ENCODE measurements at places on chromosomes 7 and 10.
A peak's percentile ranks its signal among the peaks of the same experiment; 100 is the strongest.

GRCh38 chr7:93051660-93052059 lies 66.1 kb downstream of the SAMD9 start:
- DNase-seq: no peak

- DNase-seq: no peak
Observed at GRCh38 chr7:404812-405488, 114.7 kb downstream of the PDGFA start.

DNA sequence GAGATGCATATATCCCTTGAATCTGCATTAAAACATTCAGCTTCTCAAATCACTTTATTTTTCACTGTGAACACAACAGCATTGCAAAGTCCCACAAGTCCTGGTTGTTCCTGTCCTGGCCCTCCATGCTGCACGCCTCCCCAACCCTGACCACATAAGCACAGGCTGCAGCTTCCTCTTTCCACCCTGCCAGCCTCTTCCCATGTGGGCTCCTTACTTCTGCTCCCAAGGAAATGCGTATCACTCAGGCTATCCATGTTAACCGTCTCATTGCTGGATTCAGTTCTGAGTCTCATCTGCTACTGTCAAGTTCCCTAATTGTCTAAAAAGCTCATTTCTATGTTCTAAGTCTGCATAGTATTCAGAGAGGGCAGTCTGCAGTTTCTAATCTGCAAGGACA lies 89.7 kb upstream of the ZPBP start:
- no peak for DNase-seq

DNA sequence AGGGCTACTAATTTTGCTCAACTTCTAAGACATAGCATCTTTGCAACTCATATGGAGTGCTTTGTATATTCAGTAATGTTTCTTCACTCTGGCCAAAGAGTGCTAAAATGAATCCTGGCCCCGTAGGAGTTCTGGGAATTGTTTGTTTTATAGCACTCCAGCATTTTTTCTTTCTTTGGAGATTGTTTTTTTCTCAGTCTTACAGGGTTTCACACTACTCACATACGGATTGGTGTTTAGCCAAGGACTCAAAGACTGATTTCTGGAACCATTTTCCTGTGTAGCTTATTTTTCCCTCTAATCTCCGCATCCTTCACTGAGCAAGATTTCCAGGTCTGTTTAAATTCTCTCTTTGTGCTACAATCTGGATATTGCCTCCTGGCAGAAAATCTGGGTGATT lies 6.4 kb downstream of the TAS2R41 start:
- no peak for DNase-seq

- DNase-seq: no peak
Observed at GRCh38 chr7:105268511-105269392, 120.0 kb downstream of the SRPK2 start.

DNA sequence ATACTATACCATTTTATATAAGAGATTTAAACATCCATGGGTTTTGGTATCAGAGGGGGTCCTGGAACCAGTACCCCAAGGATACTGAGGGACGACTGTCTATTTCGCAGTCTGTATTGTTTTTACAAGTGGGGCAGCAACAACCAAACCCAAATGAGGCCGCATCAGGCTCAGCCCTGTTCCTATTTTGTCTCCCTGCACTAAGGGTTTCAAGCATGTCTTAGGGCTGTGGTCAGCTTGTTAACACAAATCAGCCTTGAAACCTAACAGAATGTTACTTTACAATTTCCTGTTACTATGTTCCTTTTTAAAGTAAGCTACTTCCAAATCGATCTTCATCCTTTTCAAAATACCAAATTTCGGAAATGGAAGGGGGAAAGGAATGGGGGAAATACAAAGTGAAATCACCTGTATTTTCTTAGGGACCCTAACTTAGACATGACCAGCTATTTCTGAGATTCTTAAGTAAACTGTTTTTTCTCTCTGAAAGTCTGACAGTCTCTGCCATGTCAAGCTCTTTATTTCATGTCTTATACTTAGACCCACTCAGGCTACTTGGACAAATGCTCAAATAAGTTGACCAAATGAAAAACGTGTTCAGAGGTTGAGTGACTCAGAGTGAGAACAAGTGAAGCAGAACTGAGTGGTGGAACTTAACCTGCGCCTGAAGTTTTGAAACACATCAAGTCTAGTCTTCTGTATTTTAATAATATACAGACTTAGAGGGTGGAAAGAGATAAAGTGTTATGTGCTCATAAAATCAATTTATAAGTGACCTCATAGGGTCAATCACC lies 75.8 kb downstream of the C1GALT1 start:
- peak; percentile 27 for DNase-seq

- no peak for DNase-seq
Observed at GRCh38 chr7:75955331-75955955, 39.0 kb downstream of the TMEM120A start.

GRCh38 chr10:108791794-108792474 lies 1131.4 kb downstream of the XPNPEP1 start:
- no peak for DNase-seq

DNA sequence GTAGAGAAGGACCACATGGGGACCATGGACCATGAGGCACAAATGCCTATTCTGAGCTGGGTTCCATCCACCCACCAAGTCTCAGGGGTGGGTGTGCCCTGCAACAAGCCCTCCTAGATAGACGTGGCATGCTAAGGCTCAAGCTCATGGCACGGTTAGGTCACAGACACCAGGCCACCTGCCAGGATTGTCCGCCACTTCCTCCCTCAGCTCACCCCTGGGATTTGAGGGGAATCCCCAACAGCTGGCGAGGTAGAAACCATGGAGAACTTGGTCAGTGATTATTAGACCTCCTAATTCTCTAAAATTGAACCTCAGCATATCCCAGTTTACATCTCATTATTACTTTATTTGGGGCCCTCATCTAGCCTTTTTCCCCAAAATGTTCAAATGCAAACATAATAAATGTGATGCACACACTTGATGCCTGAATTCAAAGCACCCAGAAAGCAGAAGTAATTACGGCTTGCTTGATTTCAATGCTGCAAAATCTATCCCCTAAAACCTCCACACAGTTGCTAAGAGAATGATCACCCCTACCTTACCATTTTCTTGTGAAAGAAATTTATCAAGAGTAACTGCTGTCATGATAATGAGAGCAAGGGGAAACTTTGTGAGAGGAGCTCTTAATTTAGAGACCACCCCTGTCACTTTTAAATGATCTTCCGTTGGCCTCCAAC lies 366.6 kb upstream of the PFKP start:
- DNase-seq: no peak

DNA sequence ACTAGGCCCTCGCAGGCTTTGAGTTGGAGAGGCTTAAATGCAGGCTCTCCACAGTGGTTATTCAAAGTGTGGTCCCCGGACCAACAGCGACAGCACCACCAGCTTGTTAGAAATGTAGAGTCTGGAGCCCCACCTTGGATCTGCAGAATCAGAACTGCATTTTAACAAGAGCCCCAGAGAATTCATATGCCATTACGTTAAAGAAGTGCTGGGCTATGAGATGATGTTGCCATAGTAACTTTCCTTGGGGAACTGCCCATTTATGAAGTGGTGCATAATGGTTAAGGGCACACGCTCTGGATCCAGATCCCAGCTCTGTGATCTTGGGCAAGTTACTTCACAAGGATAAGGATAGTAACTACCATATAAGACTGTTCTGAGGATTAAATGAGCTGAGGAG lies 48.9 kb downstream of the ZCCHC24 start:
- DNase-seq: no peak

- no peak for DNase-seq
Observed at GRCh38 chr7:155020996-155021395, 18.1 kb upstream of the PAXIP1 start.

- DNase-seq: peak; percentile 33
Observed at GRCh38 chr10:86693721-86694369, 25.5 kb downstream of the LDB3 start.

GRCh38 chr7:157543791-157544190 lies 207.0 kb downstream of the DNAJB6 start:
- peak; percentile 1 for DNase-seq

DNA sequence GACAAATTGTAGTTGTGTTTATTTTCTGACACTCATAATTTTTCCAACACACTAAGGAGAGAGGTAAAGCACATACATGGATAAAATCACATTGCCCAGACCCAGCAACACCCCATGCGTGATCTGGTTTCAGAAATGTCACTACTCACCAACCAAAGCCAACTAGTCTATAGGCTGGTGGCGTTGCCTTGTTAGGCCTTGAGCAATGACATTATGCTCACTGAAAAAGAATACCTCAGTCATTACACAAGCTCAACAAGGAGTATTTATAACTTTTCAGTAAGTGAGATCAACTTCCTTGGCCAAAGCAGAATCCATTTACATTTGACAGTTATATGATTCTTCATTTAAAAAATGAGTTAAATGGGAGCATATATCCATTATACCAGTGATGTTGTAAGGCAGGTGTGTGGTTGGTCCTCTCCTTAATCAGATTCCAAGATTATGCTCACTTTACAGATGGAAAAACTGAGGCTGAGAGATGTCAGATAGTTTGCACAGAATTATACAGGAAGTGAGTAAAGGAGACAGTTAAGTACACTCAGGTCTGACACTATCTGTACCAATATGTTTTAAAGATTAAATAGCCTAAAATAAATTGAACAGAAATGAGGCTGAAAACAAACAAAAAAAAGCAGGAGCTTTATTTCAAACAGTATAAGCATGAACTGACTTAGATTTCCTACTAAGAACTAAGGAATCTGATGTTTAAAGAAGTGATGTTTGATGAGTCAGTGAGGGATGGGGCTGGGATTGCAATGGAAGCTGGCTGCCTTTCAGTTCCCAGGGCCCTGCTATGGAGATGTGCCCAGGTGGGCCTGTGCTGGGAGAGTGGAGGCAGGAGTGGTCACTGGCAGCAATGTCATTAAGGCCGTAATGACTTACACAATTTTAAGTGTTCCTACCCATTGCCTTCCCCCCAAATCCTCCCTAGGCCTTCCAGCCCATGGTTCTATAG lies 118.3 kb downstream of the RAPGEF5 start:
- no peak for DNase-seq

DNA sequence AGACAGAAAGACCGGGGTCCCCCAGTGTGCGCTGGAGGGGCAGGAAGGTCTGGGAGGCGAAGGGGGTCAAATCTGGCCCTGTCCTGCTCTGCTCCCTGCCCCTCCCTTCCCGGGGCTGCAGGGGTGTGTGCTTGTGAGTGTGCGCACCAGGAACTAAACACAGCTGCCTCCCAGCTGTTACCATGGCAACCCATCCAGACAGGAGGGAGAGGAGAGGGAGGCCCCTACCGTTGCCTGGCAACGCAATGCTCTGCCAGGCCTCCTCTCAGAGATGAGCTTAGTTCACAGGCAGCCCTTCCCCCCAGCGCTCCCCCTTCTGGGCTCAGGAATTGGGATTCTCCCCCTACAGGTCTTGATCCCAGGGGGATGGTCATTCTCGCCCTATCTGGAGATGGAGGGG lies 6.1 kb downstream of the NYAP1 start:
- DNase-seq: peak; percentile 65

DNA sequence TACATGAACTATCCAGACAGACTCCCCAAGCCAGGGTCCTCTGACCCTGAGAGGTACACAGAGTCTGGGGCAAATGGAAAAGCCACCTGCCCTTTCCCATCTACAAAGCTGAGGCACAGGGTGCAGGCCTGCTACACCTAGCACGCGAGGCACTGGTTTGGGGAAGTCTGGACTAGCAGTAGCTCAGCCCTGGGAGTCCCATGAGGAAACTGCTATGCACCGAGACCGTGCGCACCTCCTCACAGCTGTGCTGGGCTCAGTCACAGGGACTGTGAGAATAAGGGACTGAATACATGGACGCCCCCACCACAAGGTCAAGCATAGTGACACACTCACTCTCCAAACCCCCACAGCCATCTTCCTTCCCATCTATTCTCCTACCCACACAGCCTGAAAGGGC lies 8.2 kb downstream of the MAT1A start:
- no peak for DNase-seq

GRCh38 chr10:21314906-21315644 lies 210.4 kb downstream of the SKIDA1 start:
- no peak for DNase-seq

- DNase-seq: peak; percentile 50
Observed at GRCh38 chr7:130063036-130063435, 7.3 kb upstream of the KLHDC10 start.

DNA sequence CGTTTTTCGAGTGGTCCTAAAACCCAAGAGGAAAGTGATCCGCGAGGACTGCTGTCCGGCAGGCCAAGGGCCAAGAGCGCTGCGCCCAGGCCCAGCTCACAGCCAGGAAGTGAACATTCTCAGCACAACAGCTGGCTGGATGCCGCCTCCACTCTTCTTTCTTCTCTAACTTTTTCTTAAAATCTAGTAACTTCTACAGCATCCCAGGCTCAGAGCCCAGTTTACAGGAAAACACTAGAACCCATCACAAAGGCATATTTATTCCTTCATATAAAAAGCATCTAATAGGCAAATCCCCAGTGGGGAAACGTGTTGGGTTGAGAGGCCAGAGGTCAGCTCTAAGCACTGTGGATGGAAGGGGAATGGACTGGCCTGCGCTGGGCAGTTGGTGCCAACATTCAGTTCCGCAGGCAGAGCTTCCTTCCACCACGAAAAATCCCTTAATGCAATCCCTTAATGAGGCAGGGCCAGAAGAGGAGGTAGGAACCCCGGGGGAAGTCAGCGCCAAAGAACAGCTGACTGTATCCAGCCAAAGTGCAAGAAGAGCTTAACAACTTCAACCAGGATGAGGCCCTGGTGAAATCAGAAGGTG lies 74.8 kb downstream of the ZRANB1 start:
- no peak for DNase-seq

- no peak for DNase-seq
Observed at GRCh38 chr7:151665368-151665767, 145.7 kb upstream of the RHEB start.

DNA sequence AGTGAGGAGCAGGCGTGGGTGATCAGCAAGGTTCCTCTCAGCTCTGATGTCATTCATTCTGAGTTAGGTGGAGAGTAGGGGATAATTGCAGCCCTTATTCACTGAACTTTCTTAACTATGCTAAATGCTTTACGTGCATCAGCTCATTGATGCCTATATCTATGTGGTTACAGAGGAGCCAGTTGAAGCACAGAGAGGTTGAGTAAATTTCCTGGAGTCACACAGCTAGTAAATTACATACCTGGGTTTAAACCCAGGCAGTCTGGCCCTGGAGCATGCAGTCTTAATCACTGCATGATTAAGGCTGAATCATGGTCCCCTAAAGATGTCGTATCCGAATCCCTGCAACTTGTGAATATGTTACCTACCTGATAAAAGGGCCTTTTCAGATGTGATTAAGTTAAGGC lies 99.6 kb downstream of the GRK5 start:
- DNase-seq: no peak

GRCh38 chr10:96397902-96398301 lies 39.1 kb upstream of the OPALIN start:
- DNase-seq: no peak

- no peak for DNase-seq
Observed at GRCh38 chr10:20608503-20608902, 288.6 kb downstream of the NEBL start.

- peak; percentile 49 for DNase-seq
Observed at GRCh38 chr7:151059367-151060112, at the start of gene SLC4A2. Gene SLC4A2 (plus strand): TSS chr7:151059589. CDS start chr7:151061988, 2,399 bp downstream.

GRCh38 chr7:11760372-11760771 lies 71.6 kb downstream of the THSD7A start:
- no peak for DNase-seq

DNA sequence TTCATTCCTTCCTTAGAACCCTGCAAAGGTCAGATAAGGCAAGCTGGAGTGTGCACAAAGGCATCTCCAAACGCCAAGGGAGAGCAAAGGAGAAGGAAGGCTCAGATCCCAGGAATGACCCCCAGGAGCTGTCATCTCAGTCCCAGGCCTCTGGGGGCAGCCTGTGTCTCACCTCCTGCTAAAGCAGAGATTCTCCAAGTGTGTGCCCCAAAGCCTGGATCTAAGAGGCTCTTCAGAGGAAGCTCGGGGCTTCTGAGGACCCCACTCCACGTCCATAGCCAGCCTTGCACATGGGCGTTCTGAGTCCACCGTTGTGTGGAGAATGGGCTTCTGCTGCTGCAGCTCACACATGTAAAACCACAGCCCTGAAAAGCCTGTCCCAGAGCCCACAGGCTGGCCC lies 5.1 kb upstream of the GRID1 start:
- DNase-seq: no peak

All from CD4-positive, alpha-beta T cell treated with Interleukin-15 for 1 hour (primary cell).